ENCODE measurements at places on chromosomes 3 and 15. TPM values are rescaled to one million over a fixed set of nuclear protein-coding genes. Genes with fewer than 3 reads are reported as not detected.

- H3K4me3 ChIP-seq, result no peak overlapping the region
- H3K4me1 ChIP-seq, result no peaks in the 10 kb centered on the region
- H3K36me3 ChIP-seq, result no peaks in the 10 kb centered on the region
Observed at GRCh38 chr3:61645148-61645547, 83.8 kb downstream of the PTPRG start.

DNA sequence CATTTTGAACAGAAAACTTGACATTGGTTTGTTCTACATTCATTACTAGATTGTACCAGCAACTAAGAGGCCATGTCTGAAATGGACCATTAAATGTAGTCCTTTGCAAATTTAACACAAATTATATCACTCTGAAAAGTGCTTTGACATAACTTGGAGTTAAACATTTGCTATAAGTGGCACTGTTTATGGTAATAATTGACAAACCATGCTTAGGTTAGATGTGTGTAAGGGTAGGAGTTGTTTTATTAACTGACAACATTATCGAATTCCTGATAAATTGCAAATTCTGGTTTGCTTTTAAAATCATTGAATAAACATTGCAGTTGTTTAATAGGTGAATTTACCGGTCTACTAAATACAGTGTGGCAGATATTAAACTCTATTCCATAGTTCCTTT is 6.1 kb upstream of the TMEM207 start:
- peaks cover 15% of the 10 kb centered on the region for H3K27me3 ChIP-seq
- H3K36me3 ChIP-seq, result no peaks in the 10 kb centered on the region
- no peak overlapping the region for H3K4me3 ChIP-seq
- H3K27ac ChIP-seq, result no peak overlapping the region

DNA sequence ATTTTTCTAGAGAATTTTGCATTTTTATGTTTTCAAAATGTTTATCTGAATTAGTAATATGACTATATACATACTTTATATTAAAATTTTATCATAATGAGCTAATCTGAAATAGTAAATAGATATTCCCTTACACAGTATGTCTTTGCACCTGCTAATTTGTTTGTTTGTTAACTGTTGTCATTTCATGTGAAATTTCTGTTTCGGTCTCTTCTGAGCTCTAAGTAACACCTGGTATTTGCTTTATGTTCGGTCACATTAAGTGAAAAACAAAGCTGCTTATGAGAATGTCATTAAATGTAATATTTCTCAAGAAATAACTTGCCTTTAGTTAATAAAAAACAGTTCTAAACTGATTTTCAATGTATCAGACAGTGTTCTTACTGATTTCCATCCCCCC is 61.1 kb downstream of the FNDC3B start:
- H3K27me3 ChIP-seq, result no peaks in the 10 kb centered on the region
- DNase-seq, result no peak
- no peaks in the 10 kb centered on the region for H3K36me3 ChIP-seq
- H3K27ac ChIP-seq, result no peak overlapping the region

DNA sequence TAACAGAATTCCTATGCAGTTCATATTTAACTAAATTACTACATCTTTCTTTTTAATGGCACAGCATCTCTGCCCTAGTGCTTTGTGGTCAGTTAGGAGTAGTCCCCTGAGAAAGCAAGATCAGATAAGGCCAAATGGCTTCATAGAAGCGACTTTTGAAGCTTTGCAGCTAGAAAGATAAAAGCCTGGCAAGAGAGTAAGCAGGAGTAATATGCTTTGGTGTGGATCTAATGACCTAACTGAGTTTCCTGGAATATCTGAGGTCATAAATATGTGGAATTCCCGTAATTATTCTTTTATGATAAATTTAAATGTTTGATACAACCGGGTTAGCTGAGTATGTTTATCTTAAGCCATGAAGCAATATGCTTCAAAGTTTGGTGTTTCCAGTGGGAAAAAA is 374.9 kb upstream of the LRRC3B start:
- H3K36me3 ChIP-seq, result no peaks in the 10 kb centered on the region
- H3K27ac ChIP-seq, result no peak overlapping the region
- no peak overlapping the region for H3K4me3 ChIP-seq
- no peak for DNase-seq

DNA sequence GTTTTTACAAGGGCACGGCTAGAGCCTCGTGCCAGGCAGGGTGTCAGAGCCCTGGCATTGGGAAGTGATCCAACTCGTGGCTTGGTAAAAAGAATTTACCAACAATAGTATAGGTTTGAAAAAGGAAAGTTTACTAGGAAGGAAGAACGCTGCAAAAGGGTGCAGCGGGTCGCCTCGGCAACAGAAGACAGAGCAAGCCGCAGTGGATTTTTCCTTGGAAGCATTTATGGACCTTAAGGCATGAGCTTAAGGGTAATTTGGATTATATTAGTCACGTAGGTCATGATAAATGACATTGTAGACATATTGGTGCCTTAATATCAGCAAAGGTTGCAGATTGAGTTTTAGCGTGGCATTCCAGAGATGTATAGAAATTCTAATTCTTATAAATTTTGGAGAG is 163.4 kb upstream of the PPP2R3A start:
- no peaks in the 10 kb centered on the region for H3K27me3 ChIP-seq
- no peaks in the 10 kb centered on the region for H3K36me3 ChIP-seq
- no peak overlapping the region for H3K4me3 ChIP-seq

DNA sequence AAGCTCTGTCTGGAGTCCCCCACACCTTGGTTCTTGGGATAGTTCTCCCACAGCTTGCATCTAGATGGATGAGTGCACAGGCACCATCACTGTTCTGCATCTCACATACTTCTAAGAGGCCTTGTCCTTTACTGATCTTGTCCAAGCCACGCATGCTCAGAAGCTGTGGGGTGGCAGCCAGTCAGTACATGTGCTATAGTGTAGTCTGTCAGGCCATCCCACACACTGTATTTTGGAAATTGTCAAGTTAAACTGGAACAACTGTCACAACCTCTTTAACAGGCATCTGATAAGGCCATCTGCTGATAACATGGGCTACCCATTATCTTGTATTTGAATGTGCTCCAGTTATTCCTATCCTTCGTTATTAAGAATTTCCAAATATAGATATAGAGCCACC is 296.5 kb upstream of the AZI2 start:
- no peak for DNase-seq
- H3K4me3 ChIP-seq, result no peak overlapping the region
- H3K27ac ChIP-seq, result no peak overlapping the region
- no peaks in the 10 kb centered on the region for H3K4me1 ChIP-seq
- H3K36me3 ChIP-seq, result no peaks in the 10 kb centered on the region

DNA sequence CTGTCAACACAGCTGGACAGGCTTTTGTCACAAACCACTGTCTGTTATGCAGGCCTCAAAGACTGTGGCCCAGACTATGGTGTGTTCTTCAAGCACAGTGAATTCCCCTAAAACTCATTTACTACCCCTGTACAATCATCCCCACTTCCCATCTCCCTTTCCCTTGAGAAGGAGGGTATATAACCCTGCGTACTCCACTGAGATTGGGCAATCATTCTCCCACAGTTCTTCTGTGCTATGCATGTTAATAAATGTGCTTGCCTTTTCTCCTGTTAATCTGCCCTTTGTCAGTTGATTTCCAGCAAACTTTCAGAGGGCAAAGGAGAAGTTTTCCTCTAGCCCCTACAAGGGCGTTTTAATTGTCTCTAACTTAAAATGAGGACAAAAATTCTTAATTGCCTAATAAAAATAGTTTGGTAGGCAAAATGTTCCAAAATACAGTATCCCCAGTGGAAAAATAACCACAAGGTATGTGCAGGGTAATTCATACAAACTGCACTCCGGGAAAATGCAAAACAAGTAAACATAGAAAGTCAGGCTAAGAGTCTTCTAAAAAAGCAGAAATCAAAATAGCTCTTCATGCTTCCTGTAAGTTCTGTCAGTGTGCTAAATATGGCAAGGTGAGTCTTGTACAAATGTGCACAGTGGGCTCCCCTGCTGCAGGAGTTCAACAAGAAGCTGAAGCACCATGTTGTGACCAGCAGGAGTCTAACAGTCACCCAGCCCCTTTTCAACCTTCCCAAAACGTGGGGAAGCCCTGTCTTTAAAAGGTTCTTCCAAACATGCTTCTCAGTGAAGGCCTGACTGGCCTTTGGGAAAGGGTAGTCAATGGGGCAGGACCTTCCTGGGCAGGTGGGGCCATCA is 10.2 kb downstream of the ATP10A start:
- peaks cover 30% of the 10 kb centered on the region for H3K36me3 ChIP-seq
- no peaks in the 10 kb centered on the region for H3K27me3 ChIP-seq
- H3K4me3 ChIP-seq, result peak overlapping the region; percentile 89
- H3K4me1 ChIP-seq, result peaks cover 100% of the 10 kb centered on the region
- DNase-seq, result no peak

DNA sequence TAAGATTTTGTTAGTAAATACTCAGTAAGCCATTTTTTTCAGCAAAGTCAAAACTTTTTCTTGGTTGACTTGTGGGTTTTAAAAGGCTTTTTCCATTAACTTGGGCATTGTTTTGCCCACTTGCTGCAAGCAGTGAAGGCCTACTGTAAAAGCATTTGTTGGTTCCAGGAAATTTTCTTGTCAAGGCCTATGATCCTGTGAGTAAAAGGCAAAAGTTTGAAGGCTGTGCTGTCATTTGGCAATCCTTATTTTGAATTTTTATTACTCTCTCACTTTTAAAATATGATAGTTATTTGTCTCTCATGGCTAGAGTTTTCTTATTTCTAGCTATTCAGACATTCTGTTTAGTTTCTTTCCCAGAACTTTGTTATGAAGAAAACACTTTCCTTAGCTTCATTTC is 13.0 kb downstream of the P2RY12 start:
- no peaks in the 10 kb centered on the region for H3K4me1 ChIP-seq
- no peaks in the 10 kb centered on the region for H3K36me3 ChIP-seq
- DNase-seq, result no peak
- no peaks in the 10 kb centered on the region for H3K27me3 ChIP-seq
- H3K27ac ChIP-seq, result no peak overlapping the region

DNA sequence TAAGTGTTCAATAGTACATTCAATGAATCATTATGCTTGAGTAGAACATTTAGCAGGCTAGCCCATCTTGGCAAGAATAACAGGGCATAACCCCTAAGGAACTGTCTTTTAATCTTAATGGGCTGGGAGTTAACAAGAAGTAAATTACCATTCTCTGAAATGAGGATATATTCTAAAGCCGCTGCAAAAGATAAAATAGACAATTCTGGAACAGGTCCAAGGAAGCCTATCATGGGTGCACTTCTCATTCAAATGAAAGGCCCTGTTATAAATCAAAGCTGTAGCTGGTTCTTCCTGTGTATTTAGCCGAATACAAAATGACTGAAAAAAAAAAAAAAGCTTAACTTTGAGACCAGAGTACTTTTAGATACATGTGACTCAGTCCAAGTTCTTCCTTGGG is 15.6 kb downstream of the MTHFS start:
- H3K36me3 ChIP-seq, result peaks cover 34% of the 10 kb centered on the region
- no peak for DNase-seq
- no peaks in the 10 kb centered on the region for H3K27me3 ChIP-seq
- peaks cover 11% of the 10 kb centered on the region for H3K4me1 ChIP-seq

DNA sequence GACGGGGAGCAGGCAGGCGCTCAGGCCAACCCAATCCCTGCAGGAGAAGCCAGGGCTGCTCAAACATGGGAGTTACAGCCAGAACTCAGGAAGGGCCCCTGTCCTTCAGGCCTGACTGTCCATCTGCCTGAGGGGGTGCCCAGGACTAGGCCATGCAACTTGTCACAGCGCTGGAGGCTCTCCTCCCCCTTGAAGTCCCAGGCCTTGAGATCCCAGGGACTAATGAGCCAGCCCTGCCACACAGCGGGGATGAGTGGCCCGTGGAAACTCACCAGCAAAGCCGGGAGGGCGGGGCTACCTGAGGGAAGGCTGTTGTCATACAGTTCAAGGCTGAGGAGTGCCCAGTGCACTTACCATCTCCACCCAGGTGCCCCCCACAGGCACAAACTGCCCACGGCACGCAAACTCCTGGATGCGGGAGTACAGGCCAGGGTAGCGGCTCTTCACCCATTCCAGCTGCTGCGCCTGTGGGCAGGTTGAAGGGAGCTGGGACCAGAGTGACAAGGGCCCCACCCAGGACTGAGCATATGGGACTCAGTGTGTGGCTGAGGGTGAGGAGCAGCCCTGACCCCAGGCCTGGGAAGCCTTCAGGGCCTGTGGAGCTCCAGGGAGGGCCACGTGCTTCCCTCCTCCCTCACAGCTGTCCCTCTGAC is 6.3 kb downstream of the MAN2C1 start:
- no peaks in the 10 kb centered on the region for H3K27me3 ChIP-seq
- peaks cover 2% of the 10 kb centered on the region for H3K36me3 ChIP-seq
- H3K4me1 ChIP-seq, result no peaks in the 10 kb centered on the region
- no peak overlapping the region for H3K27ac ChIP-seq

DNA sequence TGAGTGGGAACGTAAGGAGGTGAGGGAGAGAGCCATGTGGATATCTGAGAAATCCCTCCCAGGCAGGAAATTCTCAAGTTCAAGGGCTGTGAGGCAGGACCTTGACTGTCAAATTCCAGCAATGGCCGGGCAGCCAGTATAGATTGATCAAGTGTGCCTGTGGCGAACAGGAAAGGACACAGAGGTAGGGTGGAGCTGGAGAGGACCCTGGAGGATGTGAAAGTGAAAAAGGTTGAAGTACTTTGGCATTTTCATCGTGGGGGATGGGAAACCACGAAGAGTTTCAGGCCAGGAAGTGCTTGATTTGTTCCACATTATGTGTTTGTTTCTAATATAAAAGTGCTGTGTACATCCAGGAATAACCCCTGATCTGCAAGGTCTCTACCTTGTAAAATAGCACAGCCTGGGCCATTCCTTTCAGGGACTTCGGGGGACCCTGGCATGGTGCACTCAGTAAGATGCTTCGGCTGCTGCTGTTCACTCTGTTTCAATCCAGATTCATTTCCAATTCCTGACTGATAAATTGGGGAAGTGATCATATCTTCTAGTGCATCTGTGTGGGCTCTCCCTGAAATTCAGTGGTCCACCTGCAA is 156.6 kb downstream of the MCTP2 start:
- peaks cover 17% of the 10 kb centered on the region for H3K36me3 ChIP-seq
- no peaks in the 10 kb centered on the region for H3K27me3 ChIP-seq
- H3K4me1 ChIP-seq, result peaks cover 13% of the 10 kb centered on the region
- DNase-seq, result no peak

DNA sequence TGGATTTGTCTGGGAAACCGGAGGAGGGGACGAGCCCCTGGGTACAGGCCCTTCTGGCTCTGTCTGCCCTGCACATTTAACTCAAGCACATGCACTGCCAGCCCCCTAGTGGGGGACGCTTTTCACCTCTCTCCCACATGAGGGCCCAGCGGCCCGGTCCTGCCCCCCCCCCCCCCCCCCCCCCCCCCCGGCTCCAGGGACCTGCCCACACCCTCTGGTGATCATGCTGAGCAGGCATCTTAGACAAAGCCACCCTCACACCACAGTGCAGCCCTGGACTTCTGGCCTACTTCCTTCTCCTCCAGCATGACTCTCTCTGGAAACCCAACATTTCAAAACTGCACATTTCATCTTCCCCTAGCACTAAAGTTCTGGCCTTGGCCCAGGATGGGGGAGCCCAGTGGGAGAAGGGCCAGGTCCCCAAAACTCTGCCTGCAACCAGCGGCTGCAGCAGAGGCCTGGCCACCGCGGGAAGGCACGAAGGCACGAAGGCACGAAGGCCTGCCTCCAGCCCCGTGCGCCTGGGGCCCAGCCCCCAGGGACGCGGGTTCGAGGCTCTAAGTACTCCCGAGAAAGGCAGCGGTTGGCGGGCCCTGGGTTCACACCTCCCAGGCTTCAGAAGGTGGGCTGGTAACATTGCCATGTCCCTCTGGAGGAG is 14.1 kb downstream of the KLF15 start:
- H3K36me3 ChIP-seq, result no peaks in the 10 kb centered on the region
- H3K27ac ChIP-seq, result no peak overlapping the region
- no peak for DNase-seq
- H3K27me3 ChIP-seq, result peaks cover 9% of the 10 kb centered on the region

SLC2A2 gene
- total RNA-seq, result not detected

GRCh38 chr3:52281981-52282801 is 3.7 kb upstream of the WDR82 start:
- H3K4me1 ChIP-seq, result peaks cover 65% of the 10 kb centered on the region
- peak overlapping the region; percentile 54 for H3K4me3 ChIP-seq
- H3K27ac ChIP-seq, result peak overlapping the region; percentile 81
- H3K36me3 ChIP-seq, result peaks cover 13% of the 10 kb centered on the region
